ENCODE measurements at places on chromosomes 5 and 9.

- no peak for DNase-seq
Measured at GRCh38 chr5:35762368-35762767, 94.3 kb upstream of the IL7R start.

GRCh38 chr5:172542651-172543131 is 88.4 kb upstream of the SH3PXD2B start:
- no peak for DNase-seq

DNA sequence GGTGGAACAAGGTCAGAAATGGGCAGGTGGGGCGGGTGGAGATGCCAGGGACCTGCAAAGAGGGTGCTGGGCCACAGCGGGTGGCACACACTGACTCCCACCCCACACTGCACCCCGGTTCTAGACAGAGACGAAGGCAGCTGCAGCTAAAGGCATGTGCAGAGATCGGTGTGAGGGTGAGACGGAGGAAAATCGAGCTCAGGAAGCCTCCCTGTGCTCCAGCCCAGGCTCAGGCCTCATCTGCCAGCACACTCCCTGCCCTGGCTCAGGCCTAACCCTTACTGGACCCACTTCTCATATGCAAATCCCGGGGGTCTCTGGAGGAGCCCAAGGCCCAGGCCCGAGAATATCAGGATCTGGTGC is 130.8 kb upstream of the PPP1R26 start:
- DNase-seq: no peak

DNA sequence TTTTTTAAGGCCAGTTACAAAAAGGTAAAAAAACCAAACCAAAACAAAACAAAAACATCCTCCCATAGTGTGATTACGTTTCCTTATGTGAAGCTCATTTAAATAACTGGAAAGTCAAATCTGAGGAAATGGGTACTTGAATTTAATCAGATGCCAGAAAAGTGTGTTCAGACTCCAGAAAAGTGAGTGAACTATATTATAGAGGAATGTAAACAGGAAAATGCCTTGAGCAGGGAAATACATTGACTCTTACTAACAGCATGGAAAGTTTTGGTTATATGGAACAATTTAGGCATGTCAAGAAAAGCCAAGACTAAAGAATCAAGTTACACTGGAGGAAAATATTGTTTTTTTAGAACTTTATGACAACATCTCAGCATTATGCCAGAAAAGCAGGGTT is 37.8 kb upstream of the RNF20 start:
- no peak for DNase-seq

DNA sequence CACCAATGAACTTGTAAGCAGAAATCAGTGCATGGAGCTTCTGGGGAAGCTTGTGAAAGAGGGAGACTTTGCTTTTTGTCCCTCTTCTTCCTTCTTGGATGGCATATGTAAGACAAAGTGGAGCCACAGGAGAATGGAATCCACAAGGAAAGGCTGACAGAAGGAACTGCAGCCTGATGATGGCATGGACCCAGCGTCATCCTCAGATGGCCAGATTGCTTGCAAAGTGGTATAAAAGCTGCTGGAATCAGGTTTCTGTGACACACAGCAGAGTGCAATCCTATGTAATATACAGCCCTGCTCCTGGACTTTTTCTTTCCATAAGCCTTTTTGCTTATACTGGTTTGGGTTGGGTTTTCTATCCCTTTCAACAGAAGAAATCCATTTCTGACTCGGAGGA is 31.4 kb upstream of the SPARC start:
- DNase-seq: no peak

DNA sequence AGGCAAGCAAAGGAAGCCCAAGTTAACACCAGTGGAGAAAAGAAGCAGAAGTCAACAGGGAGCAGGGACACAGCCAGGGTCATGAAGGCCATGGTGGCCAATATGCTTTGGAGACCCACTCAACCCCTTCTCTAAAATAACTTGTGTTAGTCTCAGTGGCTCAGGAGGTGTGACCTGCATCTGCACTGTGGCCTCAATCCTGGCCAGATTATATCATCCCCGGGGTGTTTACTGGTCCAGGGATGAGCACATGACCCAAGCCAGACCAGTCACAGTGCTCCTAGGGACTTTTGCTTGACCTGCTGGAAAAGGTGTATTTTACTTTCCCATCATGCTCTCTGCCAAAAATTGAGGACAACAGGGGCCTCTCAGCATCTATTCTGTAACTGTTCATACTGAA is 105.2 kb downstream of the DPYSL3 start:
- DNase-seq: no peak

- no peak for DNase-seq
Measured at GRCh38 chr9:76730801-76731200, 33.4 kb upstream of the PCA3 start.

DNA sequence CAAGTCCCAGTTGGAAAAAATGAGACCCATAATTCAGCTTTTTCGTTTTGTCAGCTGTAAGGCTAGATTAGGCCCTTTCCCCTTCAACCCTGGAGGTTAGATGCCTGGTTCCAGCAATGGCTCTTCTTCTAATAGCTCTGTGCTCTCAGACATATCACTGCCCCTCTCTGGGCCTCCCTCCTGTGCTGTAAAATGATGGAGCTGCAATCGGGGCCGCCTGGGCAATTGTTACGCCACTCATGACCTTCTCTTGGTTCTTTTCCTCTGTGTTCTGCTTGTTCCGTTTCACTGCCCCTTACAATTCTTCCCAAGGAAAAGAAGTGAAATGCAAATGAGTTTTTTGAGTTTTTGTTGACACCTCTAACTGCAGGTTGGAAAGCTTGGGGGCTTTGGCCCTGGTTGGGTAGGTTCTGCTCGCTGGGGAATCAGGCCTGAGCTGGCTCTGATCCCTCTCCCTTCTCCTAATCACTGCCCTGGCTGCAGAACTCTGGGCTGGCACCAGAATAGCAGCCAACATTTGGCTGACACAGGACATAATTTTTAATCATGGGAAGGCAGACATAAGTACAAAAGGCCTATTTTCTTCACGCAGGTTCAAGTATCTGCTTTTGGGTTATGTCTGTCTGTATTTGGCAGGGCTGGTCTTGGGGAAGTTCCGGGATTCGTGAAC is 110.9 kb downstream of the FOXD1 start:
- DNase-seq: no peak

GRCh38 chr5:108623826-108624225 is 123.9 kb upstream of the FER start:
- DNase-seq: no peak

- no peak for DNase-seq
Measured at GRCh38 chr5:123876276-123876790, 364.4 kb downstream of the CSNK1G3 start.

DNA sequence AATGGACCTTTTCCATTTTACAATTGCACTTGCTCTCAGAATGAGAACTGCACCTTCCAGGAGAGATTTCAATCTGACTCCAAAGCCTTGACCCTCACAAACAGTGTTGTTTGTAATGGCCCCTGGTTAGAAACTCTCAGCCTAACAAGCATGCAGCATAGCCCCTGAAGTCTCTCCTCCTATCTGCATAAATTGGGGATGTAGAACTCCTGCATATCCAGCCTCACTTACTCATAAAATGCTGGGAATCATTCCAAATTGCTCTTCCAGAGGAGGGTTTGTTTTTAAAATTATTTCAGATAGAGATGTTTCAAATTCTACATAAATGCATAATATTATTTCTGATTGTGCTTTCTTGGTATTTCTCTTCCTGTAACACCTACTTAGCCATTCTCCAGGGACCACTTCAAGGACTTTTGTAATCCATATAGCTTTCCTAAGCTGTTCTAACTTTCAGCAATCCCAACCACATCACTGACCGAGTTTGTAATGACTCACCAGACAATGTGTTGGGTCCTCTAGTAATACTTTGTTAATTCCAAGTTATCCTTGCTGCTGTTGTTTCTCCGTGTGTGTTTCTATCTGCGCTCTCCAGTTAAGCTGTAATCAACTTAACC is 143.8 kb upstream of the CCDC152 start:
- DNase-seq: no peak

DNA sequence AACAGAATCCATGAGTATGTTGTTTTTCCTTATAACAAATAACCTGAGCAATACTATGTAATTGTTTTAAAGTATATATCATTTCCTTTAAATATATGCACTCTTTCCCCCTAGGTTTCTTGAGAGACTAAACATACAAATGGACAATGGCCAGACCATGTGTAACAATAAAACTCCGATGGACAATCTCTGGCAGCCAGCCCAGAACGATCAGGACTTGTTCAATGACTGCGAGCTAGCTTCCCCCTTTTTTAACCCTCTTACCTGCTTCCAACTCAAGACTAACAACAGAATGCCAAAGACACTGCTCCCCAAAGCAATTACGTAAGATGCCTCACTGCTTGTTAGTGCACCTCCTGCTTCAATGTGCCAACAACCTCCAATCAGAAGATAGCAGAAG is 94.9 kb downstream of the HTR4 start:
- DNase-seq: no peak

GRCh38 chr5:53381-54174 is 38.4 kb upstream of the PLEKHG4B start:
- DNase-seq: no peak

DNA sequence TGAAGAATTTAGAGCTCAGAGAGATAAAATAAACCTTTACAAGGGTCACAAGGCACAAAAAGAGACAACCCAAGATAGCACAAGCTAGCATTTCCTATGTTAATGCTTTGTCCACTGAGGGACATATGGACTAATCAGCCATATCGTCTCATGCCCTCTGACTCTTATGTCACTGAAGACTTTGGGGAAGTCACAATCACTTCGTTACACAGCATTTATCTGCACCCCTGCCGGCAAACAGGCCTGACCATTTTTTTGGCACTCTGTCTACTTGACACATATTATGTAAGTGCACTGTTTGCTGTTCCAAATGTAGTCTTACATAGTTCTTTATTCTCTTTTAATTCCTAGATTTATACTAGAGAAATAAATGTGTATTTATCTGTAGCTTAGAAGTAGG is 13.9 kb upstream of the BNC2 start:
- no peak for DNase-seq

DNA sequence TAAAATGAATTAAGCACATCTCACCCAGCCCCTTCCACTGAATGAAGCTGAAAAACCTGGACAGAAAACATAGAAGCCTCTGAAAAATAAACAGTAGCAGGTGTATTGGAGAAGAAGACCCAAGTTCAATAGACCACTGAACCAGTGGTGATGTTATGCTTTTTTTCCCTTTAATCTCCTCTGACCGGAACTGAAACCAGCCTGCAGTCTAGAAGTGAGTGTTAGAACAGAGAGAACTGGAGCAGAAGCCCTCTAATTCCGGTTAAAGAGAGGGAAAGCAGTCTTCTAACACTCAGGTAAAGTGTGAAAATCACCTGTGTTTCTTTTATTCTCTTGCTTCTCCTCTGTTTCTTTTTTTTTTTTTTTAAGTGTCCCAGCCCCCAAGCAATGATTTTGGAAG is 83.5 kb upstream of the CCL21 start:
- DNase-seq: no peak

DNA sequence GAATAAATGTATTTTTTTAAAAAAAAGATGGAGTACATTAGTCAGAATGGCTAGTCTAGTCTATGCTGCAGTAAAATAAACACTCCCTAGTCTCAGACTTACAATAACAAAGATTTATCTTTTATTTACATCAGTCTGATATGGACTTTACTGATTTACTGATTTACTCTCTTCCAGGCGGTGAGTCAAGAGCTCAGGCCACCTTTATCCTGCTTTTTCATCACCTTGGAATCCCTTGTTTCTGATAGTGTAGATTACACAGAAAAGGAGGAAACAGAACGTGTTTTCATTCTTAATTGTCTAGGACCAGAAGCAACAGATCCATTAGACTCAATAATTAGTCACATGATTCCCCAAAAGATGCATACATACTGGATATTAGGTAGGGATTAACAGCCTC is 290.1 kb upstream of the TRPC7 start:
- DNase-seq: no peak

DNA sequence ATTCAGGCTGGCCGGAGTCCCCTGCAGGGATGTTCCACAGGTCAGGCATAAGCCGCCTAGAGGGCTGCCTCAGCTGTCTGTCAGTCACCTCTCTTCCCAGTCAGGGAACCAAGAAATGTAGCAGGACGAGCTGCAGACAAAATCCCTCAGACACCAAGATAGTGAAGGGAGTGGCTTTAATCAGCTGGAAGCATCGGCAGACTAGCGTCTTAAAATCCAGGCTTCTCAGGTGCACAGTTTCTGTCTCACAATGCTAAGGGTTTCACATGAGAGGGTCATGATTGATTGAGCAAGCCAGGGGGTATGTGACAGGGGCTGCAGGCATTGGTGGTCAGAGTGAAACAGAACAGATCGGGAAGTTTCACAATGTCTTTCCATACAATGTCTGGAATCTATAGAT is 247.2 kb downstream of the CDH10 start:
- DNase-seq: no peak

- no peak for DNase-seq
Measured at GRCh38 chr5:168944004-168944403, 356.9 kb downstream of the SLIT3 start.

DNA sequence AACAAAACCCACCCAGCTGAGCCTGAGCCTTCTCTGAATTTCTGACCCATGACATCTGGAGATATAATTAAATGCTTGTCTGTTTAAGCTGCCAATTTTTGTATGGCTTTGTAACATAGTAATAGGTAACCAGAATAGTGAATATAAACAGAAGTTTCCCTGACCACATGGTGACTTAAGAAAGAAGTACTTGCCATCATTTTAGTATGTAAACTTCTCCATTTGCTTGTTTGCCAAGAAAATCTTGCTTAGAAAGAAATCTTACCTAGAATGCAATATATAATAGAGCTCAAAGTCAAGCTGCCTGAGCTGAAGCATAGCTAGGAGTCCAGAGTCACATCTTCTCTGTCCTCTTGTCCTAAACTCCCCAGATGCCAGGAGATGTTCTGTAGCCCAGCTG is 117.0 kb downstream of the PCSK1 start:
- DNase-seq: no peak

GRCh38 chr5:84362061-84362720 is 22.5 kb downstream of the EDIL3 start:
- DNase-seq: no peak

GRCh38 chr5:54063817-54064216 is 246.6 kb downstream of the ARL15 start:
- no peak for DNase-seq

DNA sequence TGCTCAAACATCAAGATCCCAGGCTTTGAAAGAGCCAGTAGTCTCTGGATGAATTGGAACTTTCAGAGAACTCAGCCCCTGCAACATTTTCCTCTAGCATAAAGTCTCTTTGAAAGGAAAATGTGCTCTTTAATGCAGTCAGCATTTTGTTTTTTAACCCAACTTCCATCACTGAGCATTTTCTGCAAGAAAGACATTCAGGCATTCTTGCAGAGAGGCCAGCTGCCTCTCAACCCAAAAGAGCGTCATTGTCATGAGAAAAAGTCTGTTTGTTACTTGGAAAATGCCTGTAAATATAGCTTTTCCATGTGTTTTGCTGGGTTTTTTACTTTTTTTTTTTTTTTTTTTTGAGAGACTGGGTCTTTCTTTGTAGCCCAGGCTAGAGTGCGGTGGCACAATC is 225.0 kb downstream of the ADAMTSL1 start:
- DNase-seq: no peak

- no peak for DNase-seq
Measured at GRCh38 chr5:146290318-146290717, 48.3 kb upstream of the POU4F3 start.

Data from stimulated activated CD4-positive, alpha-beta T cell treated with anti-CD3 and anti-CD28 coated beads, Interleukin-1b, Interleukin-23, amount 100 ng/mL, for 1 hour (primary cell).